ENCODE measurements at places on chromosomes 7 and 10. TPM values are rescaled to one million over a fixed set of nuclear protein-coding genes. Genes with fewer than 3 reads are reported as not detected.

DNA sequence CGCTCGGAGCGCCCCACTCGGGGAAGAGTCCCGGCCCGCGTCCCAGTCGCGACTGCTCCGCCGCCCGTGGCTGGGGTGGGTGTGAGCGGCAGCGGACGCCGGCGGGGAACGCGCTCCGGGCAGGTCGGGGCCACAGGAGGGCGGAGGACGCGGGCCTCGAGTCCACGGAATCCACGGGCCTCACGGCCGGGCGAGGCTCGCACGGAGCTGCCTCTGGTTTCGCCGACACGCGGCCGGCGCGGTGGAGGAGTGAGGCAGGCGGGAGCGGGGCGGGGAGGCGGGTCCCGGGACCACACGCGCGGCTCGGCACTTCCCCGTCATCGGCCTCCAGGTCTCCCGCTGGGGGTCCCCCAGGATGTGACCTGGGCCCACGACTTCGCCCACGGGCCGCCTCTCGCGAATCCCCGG is 533 bp upstream of the NKX6-2 start:
- no peak for DNase-seq

- no peak for DNase-seq
Measured at GRCh38 chr10:32971536-32972091, 13.6 kb upstream of the ITGB1 start.

The MMP21 gene
- total RNA-seq, result not detected

DNA sequence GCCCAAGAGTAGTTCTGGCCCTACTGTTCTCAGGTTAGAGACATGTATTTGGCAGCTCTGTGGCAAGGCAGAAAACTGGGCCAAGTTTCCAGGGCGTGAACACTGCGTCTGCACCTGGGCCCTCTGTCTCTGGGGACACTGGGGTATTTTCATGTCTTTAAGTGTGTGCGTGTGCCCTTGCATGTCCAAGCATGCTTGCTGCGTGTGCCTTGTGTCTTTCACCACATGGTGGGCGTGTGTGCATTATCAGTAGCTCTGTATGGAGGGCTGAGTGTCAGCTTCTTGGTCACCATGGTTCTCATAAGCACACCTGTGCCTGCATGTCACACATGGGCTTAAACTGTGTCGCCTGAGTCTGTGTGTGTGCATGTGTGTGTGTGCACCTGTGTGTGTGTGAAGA is 69.3 kb downstream of the HIPK2 start:
- DNase-seq, result no peak

The FFAR4 gene
- not detected for total RNA-seq

DNA sequence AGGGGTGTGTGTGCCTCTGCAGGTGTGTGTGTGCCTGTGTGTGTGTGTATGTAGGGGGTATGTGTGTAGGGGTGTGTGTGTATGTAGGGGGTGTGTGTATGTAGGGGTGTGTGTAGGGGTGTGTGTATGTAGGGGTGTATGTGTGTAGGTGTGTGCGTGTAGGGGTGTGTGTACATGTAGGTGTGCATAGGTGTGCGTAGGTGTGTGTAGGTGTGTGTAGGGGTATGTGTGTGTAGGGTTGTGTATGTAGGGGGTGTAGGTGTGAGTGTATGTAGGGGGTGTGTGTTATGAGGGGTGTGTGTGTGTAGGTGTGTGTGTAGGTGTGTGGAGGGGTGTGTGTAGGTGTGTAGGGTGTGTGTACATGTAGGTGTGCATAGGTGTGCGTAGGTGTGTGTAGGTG is 48.6 kb upstream of the PSMG3 start:
- DNase-seq, result no peak

GRCh38 chr10:73644015-73644743 is 2.9 kb upstream of the MYOZ1 start:
- DNase-seq, result peak; percentile 66

DNA sequence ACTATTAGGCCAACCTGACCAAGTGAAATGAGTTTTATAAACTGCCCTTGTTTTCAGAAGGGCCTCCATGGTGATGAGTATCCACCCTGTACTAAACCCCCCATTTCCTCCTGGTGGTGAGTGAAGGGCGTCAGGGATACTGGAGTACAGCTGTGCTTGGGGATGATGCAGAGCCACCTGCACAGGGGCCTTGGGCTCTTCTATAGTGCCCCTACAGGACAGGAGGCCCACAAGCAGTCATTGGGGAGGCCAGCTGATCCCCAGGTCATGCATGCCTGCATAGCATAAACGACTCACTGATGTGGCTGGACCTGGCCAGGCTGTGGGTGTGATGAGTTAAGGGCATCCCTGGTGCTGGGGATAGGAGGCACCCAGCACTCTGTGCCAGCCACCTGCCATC is 114.1 kb upstream of the CELF2 start:
- no peak for DNase-seq

DNA sequence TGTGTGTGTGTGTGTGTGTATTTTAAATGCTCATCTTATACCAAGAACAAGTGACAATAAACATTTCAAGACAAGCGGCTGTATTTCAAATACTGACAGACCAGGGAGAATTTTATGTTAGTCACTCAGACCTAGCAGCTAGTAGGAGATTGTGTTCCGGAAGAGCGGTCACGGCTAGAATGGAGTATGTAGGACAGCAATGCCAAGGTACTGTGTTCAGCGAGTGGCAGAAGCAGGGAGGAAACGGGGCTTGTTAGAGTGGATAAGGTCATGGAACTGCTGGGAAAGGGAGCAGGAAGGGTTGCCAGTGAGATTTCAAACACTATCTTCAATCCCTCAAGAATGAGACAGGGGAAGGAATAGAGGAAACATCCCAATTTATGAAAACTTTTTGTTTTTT is 260.5 kb upstream of the PITRM1 start:
- no peak for DNase-seq

DNA sequence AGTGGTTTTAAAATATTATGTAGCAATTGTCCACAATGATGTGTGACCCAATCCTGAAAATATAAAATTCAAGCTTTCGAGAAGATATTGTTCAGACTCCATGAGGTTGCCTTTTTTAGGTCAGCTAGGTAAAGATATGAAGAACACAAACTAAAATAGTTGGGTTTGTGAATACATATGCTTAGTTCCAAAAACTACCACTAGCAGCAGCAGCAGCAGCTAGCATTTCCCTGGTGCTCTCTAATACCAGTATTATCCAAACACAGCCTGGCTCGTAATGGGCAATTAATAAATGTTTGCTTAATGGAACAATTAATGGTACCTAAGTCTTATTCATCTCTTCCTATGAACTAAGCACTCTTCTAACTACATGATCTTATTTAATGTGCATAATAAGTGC is 362.5 kb downstream of the MALRD1 start:
- no peak for DNase-seq

GRCh38 chr7:107867858-107868466 is 23.0 kb upstream of the DLD start:
- DNase-seq, result no peak

The MLXIPL gene
- total RNA-seq, result not detected

GRCh38 chr10:61321041-61321857 is 131.9 kb downstream of the TMEM26 start:
- no peak for DNase-seq

The FKBP6 gene
- not detected for total RNA-seq

- no peak for DNase-seq
Measured at GRCh38 chr7:154795437-154795836, 207.5 kb downstream of the PAXIP1 start.

GRCh38 chr10:95462740-95463667 is 98.2 kb downstream of the SORBS1 start:
- no peak for DNase-seq

GRCh38 chr10:93871671-93872204 is 22.0 kb upstream of the SLC35G1 start:
- no peak for DNase-seq

DNA sequence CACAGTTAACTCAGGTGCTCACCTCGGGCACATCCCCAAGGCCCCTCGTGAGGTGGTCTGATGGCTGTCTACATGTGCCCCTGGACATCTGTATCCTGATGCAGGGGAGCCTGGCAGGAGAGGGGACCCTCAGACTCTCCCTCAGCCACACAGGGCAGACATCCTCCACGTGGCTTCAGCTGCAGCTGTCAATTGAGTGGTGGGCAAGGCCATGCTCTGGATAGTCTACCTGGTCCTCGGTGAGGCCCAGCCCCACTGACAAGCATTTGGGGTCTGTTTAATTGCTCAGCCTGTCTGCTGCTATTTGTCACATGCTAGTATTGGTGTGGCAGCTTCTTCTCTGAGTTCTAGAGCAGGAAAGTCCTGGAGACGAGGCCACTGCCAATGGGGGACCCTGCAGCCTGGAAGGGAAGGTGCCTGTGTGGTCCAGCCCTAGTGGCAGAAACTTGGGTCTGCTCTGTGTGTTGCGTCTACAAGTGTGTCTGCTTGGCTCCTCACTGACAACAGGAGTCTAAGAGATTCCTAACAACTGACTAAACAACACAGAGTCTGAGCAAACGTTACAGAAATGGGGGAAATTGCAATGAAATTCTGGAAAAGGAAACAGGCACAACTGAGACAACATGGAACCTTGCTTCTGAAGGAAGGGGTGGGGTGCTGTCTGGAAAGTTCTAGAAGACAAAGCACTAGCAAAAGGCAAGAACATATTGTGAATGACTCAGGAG is 59.3 kb upstream of the IGFBP3 start:
- no peak for DNase-seq

DNA sequence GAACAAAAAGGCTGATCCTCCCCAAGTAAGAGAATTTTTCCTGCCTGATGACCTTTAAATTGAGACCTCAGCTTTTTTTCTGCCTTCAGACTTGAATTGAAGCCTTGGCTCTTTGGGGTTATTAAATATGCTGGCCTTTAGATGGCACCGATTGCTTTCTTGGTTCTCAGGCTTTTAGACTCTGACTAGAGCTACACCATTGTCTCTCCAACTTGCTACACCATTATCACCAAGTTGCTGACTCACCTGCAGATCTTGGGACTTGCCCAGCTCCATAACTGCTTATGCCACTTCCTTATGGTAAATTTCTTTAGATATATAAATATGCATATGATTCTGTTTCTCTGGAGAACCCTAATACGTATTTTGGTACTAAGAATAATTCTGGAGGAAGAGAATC is 3.1 kb upstream of the ABCA13 start:
- DNase-seq, result no peak

DNA sequence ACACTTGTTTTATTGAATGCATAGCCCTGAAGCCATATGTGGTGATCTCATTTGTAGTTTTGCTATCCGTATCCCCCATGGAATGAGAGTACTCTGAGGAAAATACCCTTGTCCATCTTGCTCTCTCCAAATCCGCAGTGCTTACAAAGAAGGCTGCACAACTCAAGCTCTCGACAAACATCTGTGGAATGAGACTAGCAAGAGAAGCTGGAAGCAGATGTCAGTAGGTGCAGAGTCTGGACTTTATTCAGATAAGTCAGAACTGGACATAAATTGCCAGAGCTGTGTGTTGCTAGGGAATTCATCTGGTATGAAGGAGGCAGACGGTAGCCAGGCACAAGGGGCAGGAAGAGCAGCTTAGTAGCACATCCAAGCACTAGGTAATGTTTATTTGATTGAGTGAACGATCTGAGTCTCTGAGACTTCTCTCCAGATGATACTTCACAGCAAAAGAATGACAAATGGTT is 1046.2 kb downstream of the XPNPEP1 start:
- no peak for DNase-seq

GRCh38 chr10:1049425-1049958 is 573 bp upstream of the IDI1 start:
- DNase-seq, result no peak

DNA sequence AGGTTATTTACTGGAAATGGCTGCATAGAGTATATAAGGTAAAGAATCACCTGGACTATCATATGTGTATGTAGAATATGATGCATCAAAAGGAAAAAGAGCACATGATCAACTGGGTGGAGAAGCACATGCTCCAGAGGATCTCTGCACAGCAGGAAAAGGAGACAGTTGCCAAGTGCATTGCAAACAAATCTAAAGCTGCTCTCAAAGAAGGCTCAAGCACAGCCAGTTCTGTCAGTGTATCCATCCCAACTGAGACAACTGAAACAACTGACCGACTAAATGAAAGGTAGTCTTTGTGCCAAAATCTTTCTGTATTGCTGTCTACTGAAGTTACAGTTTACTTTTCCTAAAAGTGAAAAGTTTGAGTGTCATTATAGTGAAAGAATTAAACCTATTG is 83.2 kb upstream of the SGCE start:
- no peak for DNase-seq

DNA sequence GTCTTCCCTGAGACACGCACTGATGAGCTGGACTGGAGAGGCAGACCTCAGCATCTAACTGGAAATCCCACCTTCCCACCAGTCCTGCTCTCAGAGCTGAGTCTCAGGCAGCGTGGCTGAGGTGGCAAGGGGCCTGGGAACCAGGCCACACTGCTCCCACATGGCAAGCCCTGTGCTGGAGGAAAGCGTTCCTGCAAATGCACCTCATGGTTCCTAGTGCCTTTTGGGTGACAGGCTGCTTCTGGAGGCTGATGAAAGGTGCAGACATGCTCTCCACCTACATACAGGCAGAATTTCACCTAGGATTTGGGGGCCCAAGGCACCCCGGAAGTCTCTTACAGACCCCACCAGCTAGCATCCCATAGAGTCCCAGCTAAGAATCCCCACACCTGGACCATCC is 432.9 kb upstream of the FOXK1 start:
- no peak for DNase-seq

GRCh38 chr10:114876602-114877300 is 55.2 kb downstream of the FHIP2A start:
- no peak for DNase-seq

The THSD7A gene
- 0.81 TPM for total RNA-seq

DNA sequence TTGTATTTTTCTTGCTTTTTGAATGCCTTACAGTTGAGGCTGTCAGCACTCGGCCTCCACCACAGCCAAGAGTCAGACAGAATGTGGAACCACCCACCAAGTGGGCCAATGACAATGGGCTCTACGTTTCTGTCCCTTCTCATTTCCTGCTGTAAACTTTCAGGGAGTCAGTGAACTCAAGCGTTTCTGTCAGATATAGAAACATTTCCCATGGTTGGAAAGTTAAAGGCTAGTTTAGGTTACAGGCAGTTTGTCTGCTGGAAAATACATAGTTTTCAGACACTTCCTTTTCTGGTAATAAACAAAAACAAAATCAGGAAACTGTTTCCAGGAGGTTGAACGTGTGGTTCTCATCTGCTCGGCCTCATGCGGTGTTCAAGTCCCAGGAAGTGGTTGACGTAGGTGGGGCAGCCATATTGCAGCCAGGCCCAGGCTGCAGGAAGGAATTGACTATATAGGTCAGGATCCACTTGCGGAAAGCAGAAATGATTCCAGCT is 245.1 kb downstream of the CAMK1D start:
- no peak for DNase-seq

Data from hematopoietic multipotent progenitor cell (in vitro differentiated cells).